ENCODE measurements at places on chromosomes 2 and 18.

- DNase-seq, result no peak
Measured at GRCh38 chr2:213147538-213147937, 3.9 kb downstream of the IKZF2 start.

DNA sequence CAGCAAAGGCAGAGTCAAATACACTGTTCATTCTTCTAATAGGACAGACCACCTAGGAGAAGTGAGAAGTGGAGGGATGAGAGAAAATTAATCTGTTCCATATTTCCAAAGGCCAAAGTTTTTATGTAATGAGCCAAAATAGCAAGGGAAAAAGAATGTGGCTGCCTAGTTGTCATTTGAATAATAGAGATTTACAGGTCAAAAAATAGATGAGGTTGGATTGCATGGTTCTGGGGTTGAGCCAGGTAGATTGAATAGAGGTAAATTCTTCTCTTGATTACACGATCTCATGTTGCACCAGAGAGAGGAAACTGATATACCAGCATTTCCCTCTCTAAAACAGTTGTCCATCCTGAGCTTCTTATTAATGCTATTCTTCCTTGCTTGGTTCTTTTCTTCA is 325.8 kb downstream of the CCDC178 start:
- no peak for DNase-seq

DNA sequence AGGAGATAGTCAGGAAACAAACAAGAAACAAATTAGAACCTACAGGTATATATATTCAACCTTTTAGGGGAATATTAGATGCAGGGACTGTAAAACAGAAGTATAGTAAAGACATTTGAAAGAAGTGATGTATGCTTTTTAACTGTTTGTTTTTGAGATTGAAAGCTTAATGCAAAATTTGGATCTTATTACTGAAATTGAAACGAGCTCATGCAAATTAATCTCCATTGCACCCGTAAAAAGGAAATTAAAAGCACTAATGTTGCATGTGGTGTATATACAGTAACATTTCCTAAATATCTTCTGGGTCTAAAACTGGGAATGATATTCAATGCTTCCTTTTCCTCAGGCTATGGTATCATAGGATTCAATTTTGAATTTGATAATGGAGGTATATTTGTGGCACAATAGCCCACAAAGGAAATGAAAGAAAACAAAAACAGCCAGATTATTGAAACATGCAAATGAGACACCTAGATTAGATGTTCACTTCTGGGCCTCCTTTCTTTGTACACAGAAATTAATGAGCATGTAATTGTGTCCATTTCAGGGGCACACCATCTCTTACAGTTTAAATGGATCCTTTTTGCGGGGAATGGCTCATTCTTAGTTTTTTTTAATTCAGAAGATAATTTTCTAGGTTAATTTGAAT is 1.6 kb upstream of the ELOA2 start:
- no peak for DNase-seq

- no peak for DNase-seq
Measured at GRCh38 chr18:56789004-56789888, 138.1 kb downstream of the WDR7 start.

GRCh38 chr2:127067620-127068350 is 39.2 kb downstream of the BIN1 start:
- no peak for DNase-seq

DNA sequence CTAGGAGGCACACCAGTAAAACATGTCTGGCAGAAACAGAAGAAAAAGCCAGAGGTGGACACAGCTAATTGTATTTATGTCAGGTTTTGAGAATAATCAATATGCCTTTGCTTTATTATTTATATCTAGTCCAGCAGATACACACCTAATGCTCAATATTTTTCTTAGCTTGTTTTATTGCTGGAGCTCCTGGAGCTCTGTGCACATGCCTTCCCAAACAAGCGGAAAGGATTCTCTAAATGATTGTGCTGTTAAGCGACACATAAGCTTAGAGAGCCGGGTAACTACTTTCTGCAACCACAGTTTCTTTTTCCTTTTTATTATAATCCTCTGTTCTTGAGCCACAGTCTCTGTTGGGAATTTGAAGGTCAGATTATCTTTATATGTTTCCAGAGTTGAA is 177.3 kb upstream of the ST6GAL2 start:
- DNase-seq, result no peak

DNA sequence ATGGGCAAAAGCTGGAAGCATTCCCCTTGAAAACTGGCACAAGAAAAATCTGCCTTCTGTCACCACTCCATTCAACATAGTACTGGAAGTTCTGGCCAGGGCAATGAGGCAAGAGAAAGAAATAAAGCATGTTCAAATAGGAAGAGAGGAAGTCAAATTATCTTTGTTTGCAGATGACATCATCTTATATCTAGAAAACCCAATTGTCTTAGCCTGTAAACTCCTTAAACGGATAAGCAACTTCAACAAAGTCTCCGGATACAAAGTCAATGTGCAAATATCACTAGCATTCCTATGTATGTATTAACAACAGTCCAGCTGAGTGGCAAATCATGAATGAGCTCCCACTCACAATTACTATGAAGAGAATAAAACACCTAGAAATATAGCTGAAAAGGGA is 1579.3 kb downstream of the SUCLG1 start:
- DNase-seq, result no peak

DNA sequence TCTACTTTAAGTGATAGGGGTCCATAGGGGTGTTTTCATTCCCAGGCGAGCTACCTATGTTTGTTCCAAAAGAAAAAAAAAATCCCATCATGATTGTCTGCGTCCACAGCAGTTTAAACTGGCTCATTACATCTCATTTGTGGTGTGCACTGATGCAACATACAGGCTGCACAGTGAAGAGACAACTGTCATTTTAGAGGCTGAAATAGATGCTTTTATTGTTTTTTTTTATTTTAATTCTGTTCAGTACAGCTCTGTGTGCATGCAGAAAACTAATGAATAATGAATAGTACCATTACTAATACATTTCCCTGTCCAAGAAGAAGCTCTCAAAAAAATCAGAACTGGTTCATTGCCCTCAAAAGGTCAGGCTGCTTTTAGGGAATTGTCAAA is 92.8 kb upstream of the ZNF516 start:
- DNase-seq, result no peak

DNA sequence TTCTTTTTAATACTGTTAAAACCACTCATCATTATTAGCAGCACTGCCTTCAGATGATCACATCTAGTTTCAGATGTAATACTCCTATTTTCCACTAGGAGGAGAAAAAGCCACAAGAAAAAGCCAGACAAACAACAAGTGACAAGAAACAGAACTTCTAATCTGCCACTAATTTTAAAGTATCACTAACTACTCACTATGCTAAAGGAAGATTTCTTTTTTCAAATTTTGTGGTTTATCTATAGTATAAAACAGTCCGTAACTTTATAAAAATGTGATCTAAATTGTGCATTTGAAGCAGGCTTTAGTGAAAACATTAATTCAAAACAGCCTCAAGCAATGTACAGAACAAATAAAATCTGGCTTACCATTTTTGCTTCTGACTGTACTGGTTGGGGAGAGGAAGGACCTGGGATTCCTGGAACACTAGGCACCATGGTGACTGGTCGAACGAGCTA is 56.8 kb downstream of the ATF2 start:
- peak; percentile 22 for DNase-seq

GRCh38 chr2:185567940-185568339 is 170.7 kb upstream of the FSIP2 start:
- DNase-seq, result no peak

GRCh38 chr2:158214431-158214830 is 112.8 kb downstream of the UPP2 start:
- no peak for DNase-seq

DNA sequence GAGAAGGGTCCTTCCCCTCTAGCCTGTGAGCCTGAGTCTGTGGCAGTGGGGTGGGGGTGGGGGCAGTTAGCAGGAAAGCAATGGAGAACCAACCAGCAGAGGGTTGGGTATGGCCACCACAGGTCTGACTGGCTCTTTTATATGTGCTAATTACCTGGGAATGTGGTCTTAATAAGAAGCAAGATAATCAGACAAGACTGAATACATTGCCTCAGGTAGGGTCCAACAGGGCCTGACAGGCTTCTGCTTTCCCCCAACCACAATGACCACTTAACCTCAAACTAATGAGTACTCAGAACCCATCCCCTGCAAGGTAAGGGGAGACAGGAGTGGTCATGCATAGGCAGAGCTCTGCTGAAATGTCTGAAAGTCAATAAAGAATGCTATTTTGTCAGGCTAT is 39.2 kb upstream of the GALNT1 start:
- DNase-seq, result no peak

DNA sequence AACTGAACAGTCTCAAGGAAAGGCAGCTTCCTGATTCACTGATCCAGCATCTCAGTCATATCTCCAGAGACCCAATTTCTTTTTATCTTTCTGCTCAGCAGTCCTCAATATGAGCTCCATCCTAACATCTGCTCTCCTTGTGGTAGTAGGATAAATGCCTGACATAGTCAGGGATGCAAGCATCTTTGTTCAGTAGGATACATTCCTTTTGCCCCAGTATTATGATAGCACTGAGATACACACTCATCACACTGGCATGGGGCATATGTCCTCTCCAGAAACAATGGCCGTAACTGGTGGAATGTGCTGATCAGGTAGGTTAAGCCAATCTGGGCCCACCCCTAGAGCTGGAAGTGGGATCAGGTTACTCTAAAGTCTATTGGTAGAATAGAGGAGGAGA is 207.2 kb downstream of the ETAA1 start:
- DNase-seq, result no peak

GRCh38 chr2:191813943-191814342 is 32.9 kb downstream of the CAVIN2 start:
- no peak for DNase-seq

DNA sequence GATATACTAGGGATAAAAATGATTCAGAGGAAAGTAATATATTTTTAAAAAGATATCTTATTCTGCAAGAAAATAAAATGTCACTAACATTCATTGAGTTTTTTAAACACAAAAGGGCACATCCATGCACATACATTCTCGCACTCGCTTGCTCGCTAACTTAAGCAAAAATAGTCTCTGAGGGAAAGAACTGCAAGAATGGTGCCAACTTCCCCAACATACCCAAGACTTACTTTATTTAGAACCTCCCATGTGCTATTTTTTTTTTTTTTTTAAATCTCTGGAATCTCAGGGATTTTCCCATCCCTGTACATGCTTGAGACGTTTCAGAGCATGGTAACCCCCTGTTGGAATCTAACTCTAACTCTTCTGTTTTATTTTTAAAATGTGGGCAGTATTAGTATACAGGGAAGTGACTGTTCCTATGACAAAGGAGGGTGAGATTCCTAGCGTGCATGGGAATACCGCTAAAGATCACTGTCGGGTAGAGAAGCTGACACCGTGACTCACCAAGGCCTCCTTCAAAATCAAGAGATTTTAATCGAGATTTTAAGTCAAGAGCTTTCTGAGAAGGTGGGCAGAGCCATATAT is 187.9 kb upstream of the ZEB2 start:
- DNase-seq, result peak; percentile 80

GRCh38 chr18:5294457-5295230 is 882 bp downstream of the ZBTB14 start:
- DNase-seq, result no peak

DNA sequence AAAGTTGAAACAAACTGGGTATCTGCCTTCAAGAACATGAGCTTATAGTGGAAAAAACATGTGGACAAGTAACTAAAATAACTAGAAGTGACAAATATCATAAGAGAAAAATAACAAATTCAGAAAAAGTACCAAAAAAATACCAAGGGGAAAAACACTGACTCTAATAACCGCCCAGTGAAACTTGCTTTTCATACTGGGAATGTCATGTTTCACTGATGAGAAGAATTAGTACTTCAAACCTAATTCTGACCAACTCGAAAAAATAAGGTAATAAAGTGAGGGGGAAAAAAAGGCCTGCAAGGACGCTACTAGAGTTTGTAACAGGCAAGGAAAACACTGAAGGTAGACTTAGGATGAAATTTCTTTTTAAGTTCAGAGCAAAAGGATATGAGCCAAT is 83.6 kb downstream of the RTTN start:
- no peak for DNase-seq

DNA sequence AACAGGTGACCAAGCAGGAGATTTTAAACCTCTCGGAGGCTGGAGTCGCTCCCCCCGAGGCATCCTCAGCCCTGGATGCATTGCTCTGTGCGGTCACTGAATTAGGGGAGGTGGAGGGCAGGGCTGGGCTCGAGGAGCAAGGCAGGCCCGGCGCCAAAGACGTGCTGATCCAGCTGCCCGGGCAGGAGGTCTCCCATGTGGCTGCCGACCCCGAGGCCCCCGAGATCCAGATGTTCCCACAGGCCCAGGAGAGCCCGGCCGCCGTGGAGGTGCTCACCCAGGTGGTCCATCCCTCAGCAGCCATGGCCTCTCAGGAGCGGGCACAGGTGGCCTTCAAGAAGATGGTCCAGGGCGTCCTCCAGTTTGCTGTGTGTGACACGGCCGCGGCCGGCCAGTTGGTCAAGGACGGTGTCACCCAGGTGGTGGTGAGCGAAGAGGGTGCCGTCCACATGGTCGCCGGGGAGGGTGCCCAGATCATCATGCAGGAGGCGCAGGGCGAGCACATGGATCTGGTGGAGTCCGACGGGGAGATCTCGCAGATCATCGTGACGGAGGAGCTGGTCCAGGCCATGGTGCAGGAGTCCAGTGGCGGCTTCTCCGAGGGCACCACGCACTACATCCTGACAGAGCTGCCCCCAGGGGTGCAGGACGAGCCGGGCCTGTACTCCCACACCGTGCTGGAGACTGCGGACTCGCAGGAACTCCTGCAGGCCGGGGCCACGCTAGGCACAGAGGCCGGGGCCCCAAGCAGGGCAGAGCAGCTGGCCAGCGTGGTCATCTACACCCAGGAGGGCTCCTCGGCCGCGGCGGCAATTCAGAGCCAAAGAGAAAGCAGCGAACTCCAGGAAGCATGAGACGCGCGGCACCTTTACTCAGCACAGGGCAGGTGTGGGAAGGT is 145.1 kb downstream of the PTGR3 start:
- DNase-seq, result no peak

DNA sequence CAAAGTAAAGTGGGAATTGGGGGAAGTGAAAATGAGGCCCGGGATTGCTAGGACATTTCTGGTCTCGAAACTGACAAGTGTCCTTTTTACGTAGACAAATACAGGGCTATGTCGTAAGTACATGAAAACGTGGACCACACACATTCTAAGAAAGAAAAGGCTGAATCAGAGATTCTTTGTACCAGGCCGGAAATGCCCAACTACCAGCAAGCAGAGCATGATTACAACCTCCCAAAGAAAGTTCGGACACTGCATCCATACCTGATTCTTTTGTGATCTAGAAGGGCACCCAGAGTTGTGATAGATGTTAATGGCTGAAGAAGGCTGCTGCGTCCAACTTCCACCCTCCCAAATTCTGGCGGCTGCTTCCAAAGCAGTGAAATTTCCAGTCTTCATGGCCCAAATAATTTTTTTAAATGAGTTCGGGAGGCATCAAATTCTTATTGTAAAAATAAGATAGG is 1.7 kb downstream of the RBMS1 start:
- peak; percentile 33 for DNase-seq

All from epithelial cell of proximal tubule (primary cell).